ENCODE measurements at places on chromosomes 13 and 19. TPM values are rescaled to one million over a fixed set of nuclear protein-coding genes. Genes with fewer than 3 reads are reported as not detected.
A peak's percentile ranks its signal among the peaks of the same experiment; 100 is the strongest.

- DNase-seq: no peak
These were observed 27.9 kb upstream of the KLF2 start for GRCh38 chr19:16296713-16297112.

DNA sequence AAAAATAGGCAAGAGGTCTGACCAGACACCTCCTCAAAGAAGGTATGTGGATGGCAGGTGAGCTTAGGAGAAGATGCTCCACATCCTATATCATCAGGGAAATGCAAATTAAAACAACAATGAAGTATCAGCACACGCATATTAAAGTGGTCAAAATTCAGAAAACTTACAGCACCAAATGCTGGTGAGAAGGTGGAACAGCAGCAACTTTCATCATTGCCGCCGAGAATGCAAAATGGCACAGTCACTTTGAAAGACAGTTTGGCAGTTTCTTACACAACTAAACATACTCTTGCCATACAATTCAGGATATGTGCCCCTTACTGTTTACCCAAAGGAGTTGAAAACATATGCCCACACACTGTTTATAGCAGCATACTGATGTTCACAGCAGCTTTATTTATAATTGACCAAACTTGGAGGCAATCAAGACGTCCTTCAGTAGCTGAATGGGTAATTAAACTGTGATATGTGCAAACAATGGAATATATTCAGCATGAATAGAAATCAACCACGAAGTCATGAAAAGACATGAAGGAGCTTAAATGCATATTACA lies 22.5 kb downstream of the OR10H4 start:
- DNase-seq: no peak

GRCh38 chr13:23656637-23657371 lies 86.6 kb downstream of the TNFRSF19 start:
- no peak for DNase-seq

- peak; percentile 92 for DNase-seq
These were observed at the start of gene EPSTI1 for GRCh38 chr13:42991898-42992763. Gene EPSTI1 (minus strand): TSS chr13:42992241. CDS start chr13:42992165, 76 bp downstream.

DNA sequence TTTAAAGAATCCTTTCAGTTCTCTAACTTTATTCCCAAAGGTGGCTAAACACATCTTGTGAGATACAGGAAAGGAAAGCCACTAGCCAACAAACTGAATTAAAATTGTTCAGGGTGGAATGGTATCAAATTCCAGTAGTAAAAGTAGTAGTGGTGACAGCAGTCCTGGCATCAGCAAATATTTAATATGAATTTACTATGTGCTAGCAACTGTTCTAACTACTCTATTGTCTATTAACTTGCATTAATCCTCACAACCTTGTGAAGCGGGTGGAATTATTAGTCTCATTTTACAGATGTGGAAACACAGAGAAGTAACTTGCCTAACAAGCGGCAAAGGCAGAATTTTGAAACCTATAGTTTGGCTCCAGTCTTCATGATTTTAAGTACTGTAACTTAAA lies 130.1 kb downstream of the KLF12 start:
- no peak for DNase-seq

DNA sequence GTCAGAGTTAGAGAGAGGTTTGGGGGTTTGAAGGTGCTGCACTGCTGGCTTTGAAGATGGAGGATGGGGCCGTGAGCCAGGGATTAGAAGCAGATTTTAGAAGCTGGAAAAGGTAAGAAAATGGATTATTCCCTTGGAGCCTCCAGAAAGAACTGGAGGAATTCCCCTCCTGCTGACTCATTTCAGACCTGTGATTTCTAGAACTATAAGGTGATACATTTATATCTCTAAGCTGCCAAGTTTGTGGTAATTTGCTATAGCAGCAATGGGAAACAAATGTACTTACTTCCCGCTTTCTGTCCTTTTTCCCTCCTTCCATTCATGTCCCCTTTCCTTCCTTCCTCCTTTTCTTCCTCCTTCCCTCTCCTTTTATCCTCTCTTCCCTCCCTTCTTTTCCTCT lies 78.5 kb upstream of the PCDH8 start:
- DNase-seq: no peak

Gene FXYD3
- not detected for total RNA-seq

Gene CLEC17A
- total RNA-seq: not detected

Gene NLRP5
- total RNA-seq: not detected
